T-helper 17 cell (primary cell): ENCODE measurements at places on chromosomes 5 and 9. TPM values are rescaled to one million over a fixed set of nuclear protein-coding genes. Genes with fewer than 3 reads are reported as not detected.

Gene AGXT2
- total RNA-seq: not detected

Gene ECM2
- total RNA-seq: not detected

Gene PFN3
- total RNA-seq: not detected

Gene AMBP
- not detected for total RNA-seq

Gene SH3RF2
- total RNA-seq: 0.60 TPM

Gene TMEM267
- 9.1 TPM for total RNA-seq

Gene GAS1
- 0.42 TPM for total RNA-seq

Gene ZMAT2
- 40.9 TPM for total RNA-seq

Gene LEAP2
- 0.47 TPM for total RNA-seq

Gene LCN9
- total RNA-seq: not detected

GRCh38 chr9:37954581-37954981 is 50.7 kb upstream of the SLC25A51 start:
- H3K4me1 ChIP-seq: peaks cover 10% of the 10 kb centered on the region
- no peak for DNase-seq
- peaks cover 11% of the 10 kb centered on the region for H3K27me3 ChIP-seq
- peak overlapping the region; percentile 57 for H3K27ac ChIP-seq
- no peaks in the 10 kb centered on the region for H3K36me3 ChIP-seq

DNA sequence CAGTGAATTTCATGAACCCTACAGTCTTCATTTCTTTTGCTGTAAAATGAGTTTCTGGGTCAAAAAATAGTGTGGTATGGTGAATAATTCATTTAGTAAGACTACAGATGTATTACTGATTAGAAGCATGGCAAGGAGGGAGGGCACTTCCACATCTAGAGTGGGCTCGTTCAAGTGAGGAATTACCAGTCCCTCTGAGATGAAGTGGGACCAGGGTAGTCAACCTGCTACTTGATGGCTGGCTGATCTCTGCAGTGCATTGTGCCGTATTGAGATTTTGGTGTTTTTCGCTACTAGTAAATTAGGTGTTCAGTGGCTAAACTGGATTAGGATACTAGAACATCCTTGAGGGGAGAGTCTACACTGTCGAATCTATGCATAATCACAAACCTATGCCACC is 10.8 kb downstream of the CDC37L1 start:
- H3K27ac ChIP-seq: peak overlapping the region; percentile 51
- H3K27me3 ChIP-seq: no peaks in the 10 kb centered on the region
- peaks cover 29% of the 10 kb centered on the region for H3K4me1 ChIP-seq
- no peak for DNase-seq
- H3K4me3 ChIP-seq: no peak overlapping the region

- peaks cover 23% of the 10 kb centered on the region for H3K4me1 ChIP-seq
- H3K4me3 ChIP-seq: peak overlapping the region; percentile 93
- peak overlapping the region; percentile 96 for H3K27ac ChIP-seq
- H3K27me3 ChIP-seq: no peaks in the 10 kb centered on the region
- DNase-seq: no peak
- H3K36me3 ChIP-seq: no peaks in the 10 kb centered on the region
Measured at GRCh38 chr5:172834415-172835289, 601 bp downstream of the ERGIC1 start.

GRCh38 chr9:21556581-21557427 is 74.7 kb upstream of the IFNE start:
- H3K36me3 ChIP-seq: no peaks in the 10 kb centered on the region
- H3K4me1 ChIP-seq: peaks cover 8% of the 10 kb centered on the region
- peaks cover 40% of the 10 kb centered on the region for H3K27me3 ChIP-seq
- no peak overlapping the region for H3K27ac ChIP-seq

GRCh38 chr5:98471458-98471857 is 302.0 kb upstream of the RGMB start:
- no peaks in the 10 kb centered on the region for H3K36me3 ChIP-seq
- H3K4me1 ChIP-seq: no peaks in the 10 kb centered on the region
- no peak for DNase-seq

- peaks cover 98% of the 10 kb centered on the region for H3K27me3 ChIP-seq
- no peak overlapping the region for H3K27ac ChIP-seq
- peaks cover 8% of the 10 kb centered on the region for H3K36me3 ChIP-seq
- peaks cover 22% of the 10 kb centered on the region for H3K4me1 ChIP-seq
Measured at GRCh38 chr5:88687373-88687911, 195.5 kb downstream of the MEF2C start.

DNA sequence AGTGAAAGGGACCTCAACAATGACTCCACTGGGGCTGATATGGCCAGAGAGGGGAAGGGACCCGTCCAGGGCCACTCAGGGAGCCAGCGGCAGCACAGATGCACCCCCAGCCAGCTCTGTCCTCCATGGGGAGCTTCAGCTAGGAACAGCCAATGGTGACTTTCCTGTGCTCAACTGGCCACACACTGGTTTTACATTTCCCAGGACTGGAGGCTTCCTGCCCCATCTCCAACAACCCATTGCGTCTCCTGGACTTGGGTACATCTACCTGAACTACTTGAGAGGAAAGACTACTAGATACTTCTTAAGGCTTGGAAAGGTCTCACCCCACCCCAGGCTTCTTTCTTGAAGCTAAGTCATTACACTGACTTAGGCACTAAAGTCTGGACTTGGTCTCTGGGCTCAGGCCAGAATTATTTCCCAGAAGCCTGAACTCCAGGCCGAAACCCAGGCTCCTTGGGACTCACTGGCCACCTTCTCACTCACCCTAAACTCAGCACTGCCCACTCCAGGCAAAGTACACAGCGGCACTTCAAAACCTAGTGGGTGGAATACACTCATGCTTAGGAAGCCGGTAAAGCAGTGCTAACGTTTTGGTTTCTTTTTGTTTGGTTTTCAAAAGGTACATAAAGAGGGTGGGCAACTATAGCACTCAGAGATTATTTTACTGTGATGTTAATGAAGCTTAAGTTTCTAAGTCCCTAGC is 1.5 kb downstream of the IGFBPL1 start:
- no peak for DNase-seq
- no peak overlapping the region for H3K27ac ChIP-seq
- peaks cover 2% of the 10 kb centered on the region for H3K36me3 ChIP-seq
- H3K27me3 ChIP-seq: peaks cover 66% of the 10 kb centered on the region

DNA sequence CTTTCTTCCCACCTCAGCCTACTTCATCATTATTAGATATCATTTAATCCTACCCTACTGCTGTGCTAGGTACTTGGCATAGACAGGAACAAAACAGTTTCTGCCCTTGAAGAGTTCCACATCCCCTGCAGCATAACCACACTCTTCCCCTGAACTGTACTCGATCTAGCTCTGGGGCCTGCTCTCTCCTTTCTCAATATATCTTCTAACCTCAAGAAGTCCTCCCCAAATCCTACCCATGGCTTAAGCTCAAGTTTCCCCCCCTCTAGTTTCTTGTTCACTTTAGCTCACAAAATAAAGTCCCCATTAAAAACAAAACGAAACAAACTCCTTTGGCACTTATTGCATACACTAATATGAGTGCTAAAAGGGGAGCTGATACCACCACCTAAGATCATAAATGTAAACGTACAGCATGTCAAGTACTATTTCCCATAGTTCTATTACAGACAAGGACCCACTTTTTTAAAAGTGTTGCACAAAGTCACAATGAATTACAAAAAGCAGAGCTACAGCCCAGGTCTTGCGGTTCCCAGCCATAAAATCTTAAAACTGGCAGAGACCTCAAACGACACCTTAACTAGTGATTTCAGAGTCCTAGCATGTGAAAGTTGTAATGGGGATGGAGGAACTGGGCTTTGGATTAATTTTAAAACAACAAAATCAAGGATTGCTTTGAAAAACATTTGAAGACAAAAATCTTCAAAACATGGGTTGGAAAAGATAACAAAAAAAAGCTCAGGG is 80.7 kb downstream of the PTPDC1 start:
- H3K4me3 ChIP-seq: peak overlapping the region; percentile 92
- peaks cover 35% of the 10 kb centered on the region for H3K4me1 ChIP-seq
- peaks cover 5% of the 10 kb centered on the region for H3K27me3 ChIP-seq
- peak overlapping the region; percentile 89 for H3K27ac ChIP-seq
- H3K36me3 ChIP-seq: no peaks in the 10 kb centered on the region

DNA sequence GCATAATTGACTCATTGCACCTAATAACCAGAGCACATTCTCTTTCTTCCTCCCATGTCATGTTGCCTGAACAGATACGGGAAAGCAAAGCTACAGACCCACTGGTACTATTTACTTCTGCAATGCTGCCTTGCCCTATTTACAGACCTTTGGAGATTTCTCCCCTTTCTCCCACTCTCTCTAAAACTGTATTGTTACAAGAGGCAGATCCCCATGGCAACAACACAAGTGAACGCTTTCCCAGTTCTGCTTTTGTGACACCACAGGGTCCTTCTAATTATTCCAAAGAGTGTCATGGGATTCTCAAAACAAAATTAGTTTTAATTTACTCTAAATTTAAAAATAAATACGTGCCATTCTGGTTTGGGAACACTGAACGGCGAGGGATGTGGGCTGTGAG is 104.7 kb downstream of the KCTD16 start:
- H3K4me3 ChIP-seq: no peak overlapping the region
- peaks cover 19% of the 10 kb centered on the region for H3K27me3 ChIP-seq
- no peak for DNase-seq
- H3K4me1 ChIP-seq: no peaks in the 10 kb centered on the region
- no peak overlapping the region for H3K27ac ChIP-seq

GRCh38 chr9:132712753-132713152 is 42.5 kb downstream of the GTF3C4 start:
- peaks cover 35% of the 10 kb centered on the region for H3K27me3 ChIP-seq
- no peak overlapping the region for H3K4me3 ChIP-seq
- H3K4me1 ChIP-seq: no peaks in the 10 kb centered on the region
- DNase-seq: no peak

- peak overlapping the region; percentile 97 for H3K27ac ChIP-seq
- H3K36me3 ChIP-seq: peaks cover 4% of the 10 kb centered on the region
- peaks cover 25% of the 10 kb centered on the region for H3K4me1 ChIP-seq
- DNase-seq: no peak
- peak overlapping the region; percentile 91 for H3K4me3 ChIP-seq
Measured at GRCh38 chr5:43515678-43516048, 715 bp upstream of the C5orf34 start.

- H3K36me3 ChIP-seq: no peaks in the 10 kb centered on the region
- no peak overlapping the region for H3K27ac ChIP-seq
- no peaks in the 10 kb centered on the region for H3K4me1 ChIP-seq
- no peak overlapping the region for H3K4me3 ChIP-seq
- no peak for DNase-seq
Measured at GRCh38 chr9:74379718-74380117, 117.4 kb upstream of the RORB start.

DNA sequence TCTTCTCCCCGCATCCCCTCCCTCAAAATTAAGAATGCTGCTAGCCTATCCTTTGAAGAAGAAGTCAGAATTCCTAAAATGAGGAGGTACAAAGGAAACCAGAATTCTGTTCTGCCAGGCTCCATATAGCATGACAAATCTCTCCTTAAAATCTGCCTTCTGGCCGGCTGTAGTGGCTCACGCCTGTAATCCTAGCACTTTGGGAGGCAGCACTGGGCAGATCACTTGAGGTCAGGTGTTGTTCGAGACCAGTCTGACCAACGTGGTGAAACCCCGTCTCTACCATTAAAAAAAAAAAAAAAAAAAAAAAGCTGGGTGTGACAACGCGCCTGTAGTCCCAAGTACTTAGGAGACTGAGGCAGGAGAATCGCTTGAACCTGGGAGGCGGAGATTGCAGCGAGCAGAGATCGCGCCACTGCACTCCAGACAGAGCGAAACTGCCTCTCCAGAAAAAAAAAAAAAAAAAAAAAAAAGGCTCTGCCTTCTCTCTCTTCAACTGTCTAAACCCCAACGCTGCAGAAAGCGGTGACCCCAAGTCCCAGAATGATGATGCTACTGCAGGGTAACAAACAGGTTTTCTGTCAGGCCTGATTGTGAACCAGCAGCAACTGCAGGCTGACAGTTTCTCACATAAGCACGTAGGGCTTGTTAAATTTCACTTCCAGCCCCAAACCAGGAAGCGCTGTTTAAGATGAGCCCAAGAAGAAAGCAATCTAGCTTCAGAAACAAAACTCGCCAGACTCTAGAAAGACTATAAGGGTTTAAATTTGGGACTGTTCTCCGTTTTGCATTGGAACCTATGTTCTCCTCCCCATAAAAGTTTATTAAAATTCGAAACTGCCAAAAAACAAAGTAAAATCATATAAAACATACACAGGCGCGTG is 963 bp upstream of the CAST start:
- peak overlapping the region; percentile 97 for H3K4me3 ChIP-seq
- peak overlapping the region; percentile 99 for H3K27ac ChIP-seq
- no peaks in the 10 kb centered on the region for H3K36me3 ChIP-seq
- peak; percentile 13 for DNase-seq
- no peaks in the 10 kb centered on the region for H3K27me3 ChIP-seq

GRCh38 chr9:138048184-138048583 is 170.6 kb downstream of the CACNA1B start:
- no peak overlapping the region for H3K27ac ChIP-seq
- DNase-seq: no peak
- peaks cover 6% of the 10 kb centered on the region for H3K36me3 ChIP-seq
- H3K4me1 ChIP-seq: peaks cover 9% of the 10 kb centered on the region
- peaks cover 53% of the 10 kb centered on the region for H3K27me3 ChIP-seq

DNA sequence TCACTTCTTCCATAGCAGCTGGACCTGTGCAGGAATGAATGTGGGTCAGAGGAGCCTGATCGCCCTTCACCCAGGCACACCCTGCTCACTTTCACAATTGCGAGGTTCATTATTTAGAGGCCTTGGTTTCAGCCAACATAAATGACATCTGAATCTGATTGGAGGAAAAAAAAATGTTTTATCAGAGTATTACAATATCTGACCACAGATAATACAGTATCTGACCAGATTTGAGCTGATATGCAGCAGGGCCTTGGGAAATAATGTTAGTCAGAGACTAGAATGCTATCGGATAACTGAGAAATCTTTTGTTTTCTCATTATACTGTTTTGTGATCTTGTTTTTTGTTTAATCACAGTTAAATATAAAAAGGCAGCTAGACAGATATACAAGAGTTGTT is 7.7 kb downstream of the ICE1 start:
- H3K4me1 ChIP-seq: peaks cover 46% of the 10 kb centered on the region
- H3K4me3 ChIP-seq: no peak overlapping the region
- H3K27ac ChIP-seq: peak overlapping the region; percentile 63
- peaks cover 2% of the 10 kb centered on the region for H3K36me3 ChIP-seq
- no peaks in the 10 kb centered on the region for H3K27me3 ChIP-seq
- DNase-seq: no peak

DNA sequence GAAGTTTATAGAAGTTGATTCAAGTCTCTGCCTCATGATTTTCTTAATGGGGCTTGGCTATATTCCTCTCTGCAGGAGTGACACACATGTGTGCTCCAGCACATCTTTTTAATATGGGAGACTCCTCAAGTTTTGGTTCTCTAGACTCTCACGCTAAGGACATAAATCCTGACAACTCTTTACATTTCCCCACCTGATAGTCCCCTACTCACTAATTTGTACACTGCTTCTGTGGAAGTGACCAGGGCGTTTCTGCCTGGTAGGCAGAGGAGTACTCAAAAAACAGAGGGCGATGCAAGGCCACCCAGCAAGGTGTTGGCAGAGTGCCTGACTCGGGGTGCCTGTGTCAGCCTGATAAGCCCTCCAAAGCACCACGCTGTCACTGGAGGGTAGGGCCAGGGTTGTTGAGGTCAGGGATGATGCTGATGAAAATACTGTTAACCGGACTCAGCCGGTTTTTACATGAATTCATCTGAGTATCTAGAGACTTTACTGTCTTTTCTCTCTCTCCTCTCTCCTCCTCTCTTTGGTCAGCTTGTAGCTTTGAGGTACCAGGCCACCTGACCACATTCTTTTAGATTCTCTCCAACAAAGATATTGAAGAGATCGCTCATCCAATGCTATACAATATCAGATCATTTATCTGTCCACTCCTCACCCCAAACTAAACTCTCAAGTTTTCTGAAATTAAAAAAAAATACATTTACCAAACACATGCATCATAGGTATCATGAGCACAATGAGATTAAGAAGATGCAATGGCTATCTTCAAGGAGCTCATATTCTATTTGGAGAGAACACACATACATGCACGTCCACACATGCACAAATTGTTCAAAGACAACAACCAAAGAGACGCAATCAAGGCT is 205.2 kb downstream of the PIK3R1 start:
- H3K4me1 ChIP-seq: peaks cover 18% of the 10 kb centered on the region
- no peak overlapping the region for H3K4me3 ChIP-seq
- DNase-seq: no peak
- H3K36me3 ChIP-seq: no peaks in the 10 kb centered on the region
- H3K27ac ChIP-seq: no peak overlapping the region
- no peaks in the 10 kb centered on the region for H3K27me3 ChIP-seq
